ENCODE measurements at places on chromosomes 11 and 22.

- DNase-seq = no peak
Observed at GRCh38 chr11:80914311-80914710, 1473.5 kb upstream of the TENM4 start.

DNA sequence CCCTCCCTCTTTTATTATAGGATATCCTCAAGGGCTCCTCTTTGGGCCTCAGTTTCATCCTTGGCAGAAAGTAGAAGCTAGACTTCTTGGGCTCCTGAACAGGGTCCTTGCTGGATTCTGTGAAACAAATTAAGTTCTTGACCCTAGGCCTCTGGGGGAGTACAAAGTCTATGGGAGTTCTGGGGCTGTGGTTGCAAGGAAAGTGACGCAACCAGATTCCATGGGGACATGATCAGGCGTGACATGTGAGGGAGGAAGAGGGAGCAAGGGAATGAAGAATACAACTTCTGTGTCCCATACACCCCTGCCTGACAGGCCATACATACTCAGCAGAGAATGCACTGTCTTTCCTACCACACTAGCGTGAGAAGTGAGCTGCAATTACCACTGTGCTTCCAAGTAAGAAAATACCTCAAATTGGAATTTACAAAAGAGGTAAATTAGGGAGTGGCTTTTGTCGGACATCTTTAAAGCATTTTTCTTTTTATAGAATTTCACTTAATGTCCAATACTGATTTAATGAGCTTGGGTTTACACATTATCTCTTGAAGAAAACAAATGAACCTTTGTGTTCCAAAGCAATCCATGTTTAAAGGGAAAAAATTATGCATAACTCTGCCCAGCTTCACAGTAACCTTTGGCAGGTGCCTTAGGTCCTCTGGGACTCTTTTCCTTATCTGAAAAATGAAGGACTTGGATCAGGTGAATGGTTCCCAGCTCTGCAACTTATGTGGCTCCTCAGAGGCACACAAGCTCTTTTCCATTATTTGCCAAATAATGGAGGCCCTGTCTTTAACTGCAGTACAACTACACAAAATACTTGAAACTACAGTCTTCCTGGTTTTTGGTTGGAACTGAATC is 38.9 kb downstream of the LIMK2 start:
- no peak for DNase-seq

DNA sequence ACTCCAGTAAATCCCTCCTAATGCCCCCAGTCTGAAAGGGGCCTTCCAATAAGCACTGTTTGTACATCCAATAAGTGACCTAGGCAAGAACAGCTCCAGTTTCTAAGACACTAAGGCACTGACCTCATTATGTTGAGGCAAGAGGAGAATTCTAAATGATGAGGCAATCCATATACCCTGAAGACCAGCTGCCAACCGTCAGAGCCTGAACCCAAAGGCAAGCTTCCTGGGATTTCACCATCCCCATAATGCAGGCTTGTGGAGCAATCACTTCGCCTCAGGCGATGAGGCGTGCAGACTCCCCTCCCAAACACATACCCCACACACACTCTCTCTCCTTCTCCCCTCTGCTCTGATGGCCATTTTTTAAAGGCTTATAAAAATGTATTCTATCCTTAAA is 49.5 kb downstream of the LGR4 start:
- DNase-seq = no peak

DNA sequence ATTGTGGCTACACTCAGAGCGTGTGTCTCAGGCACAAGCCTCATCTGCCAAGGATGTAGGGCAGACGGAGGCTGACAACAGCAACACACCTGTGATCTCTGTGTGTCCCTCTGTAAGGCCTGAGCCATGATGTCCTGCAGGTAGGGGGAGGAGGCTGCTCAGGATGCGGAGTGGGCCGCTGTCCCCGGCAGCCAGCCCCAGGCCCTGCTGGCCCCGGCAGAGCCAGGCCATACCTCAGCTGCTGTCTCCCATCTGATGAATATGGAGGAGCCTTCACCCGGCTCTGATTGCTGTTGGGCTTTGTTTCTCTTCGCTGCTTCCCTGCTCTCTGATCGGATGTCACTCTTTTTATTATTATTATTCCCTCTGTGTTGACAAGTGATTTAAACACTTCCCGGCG is 83.6 kb upstream of the NCAM1 start:
- no peak for DNase-seq

- no peak for DNase-seq
Observed at GRCh38 chr11:126596474-126596873, 241.0 kb downstream of the ST3GAL4 start.

- DNase-seq = no peak
Observed at GRCh38 chr11:40273192-40273732, 1186.2 kb downstream of the LRRC4C start.

DNA sequence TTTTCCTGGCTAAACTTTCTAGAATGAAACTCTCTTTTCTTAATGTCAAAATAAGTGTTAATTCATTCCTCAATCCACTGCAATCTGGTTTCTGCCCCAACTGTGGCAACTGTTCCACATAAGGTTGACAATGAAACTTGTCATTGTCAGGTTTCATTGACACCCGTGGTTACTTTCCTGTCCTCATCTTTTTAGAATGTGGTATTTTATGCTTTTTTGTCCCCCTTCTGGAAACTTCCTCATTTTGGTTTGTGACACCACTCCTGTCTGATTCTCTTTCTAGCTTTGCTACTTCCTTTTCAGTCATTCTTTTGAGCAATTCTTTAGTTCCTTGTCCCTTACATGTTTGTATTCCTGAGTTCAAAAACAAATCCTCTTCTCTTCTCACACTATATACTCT is 7.5 kb upstream of the PDE3B start:
- peak; percentile 49 for DNase-seq

DNA sequence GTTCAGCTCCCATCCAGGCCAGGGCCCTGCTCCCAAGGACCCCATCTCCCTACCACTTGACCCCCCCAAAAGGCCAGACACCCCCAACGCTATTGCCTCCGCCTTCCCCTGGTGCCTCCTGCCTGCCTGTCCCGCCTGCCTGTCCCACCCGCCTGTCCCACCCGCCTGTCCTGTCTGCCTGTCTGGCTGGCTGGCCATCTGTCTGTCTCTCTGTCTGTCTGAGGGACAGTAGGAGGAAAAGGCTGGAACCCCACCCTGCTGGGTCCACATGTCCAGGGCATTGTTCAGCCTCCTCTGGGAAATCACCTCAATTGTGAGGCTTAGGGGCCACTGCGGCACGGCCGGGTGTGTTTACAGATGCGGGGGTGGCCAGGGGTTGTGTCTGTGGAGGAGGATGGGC is 25.3 kb upstream of the CBX7 start:
- no peak for DNase-seq

GRCh38 chr11:134643115-134644012 is 231.3 kb upstream of the B3GAT1 start:
- no peak for DNase-seq

DNA sequence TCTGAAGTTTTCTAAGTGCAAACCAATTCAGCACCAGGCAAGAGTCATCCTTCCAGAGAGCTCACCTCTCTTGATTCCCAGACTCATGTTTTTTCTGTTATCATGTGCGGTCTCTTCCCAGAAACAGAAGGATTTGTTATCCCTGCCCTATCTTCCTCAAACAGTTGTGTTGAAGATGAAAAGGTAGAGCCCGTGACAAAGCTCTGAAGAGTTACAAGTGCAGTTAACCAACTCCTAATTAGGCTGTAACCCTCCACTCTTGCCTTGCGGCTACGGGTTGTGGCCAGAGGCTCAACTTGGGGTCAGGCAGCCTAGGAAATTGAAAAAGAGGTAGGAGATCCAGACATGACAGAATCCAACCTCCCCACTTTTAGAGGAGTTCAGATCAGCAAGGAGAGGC is 76.2 kb upstream of the CADM1 start:
- DNase-seq = no peak

DNA sequence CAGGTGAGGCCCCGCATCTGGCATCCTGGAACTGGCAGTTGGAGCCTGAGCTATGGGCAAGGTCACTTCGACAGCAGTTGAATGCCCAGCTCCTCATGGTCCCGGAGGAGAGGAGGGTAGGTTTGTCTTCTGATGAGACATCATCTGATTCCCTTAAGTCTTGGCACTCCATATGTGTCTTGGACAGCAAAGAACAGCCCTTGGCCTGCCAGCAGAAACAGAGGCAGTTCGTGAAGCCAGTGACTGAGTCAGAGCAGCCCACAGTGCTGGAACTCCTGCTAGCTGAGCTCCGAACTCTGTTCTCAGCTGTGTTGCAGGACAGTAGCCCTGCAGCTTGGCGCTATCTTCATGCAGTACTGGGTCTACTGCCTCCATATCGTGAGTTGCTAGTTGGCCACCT is 1.0 kb downstream of the DNHD1 start:
- DNase-seq = no peak

DNA sequence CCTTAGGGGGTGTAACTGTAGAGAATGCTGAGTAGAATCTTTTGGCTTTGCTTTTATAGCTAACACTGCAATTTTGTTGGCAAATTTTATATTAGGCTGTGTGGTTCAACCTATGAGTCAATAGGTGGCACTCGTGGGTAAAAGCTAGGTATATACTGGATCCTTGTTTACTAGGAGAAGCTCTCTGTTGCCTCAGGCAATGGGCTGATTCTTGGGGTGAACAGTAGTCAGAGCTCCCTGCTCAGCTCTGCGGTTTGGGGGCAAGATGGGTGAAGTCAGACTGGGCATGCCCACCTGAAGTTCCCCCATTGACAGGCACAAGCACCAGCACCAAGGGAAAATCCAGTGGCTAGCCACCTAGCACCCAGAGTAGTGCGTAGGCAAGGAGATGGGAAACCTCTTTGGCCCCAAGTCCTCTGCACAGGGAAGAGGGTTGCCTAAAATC is 238.7 kb downstream of the FAM181B start:
- DNase-seq = no peak

DNA sequence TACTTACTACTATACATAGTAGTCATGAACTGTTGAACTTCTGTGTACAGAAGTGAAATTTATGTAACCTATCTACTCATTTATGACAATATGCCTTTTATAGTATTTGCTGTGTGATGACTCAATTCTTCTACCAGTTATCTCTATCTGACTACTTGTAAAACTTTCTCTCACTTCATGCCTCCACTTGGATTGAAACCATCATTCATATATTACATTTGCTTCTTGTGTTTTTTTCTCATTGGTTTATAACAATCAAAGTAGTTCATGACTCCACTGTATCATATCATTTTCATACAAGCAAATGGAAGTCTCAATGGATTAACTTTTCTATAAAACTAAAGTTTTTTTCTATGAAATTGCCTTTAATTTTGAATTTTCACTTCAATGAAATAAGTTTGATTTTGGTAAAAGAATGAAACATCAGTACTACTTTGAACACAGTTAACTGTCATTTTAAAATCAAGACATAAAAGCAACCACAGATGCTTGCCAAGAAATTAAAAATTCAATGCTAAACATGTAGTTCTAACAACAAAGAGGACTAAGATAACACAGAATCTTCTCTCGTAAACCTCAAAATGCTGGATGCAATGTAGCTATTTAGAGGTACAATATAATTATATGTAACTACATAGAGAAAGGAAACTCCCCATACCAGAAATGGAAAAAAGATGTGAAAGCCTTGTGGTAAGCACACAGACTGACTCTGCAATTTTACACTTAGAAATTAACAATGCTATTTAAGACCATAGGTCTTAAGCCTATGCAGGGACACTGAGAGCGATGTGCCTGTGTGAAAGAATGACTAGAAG is 27.6 kb upstream of the EXPH5 start:
- DNase-seq = no peak

GRCh38 chr22:32622004-32622743 is 147.6 kb downstream of the FBXO7 start:
- DNase-seq = no peak

GRCh38 chr11:129191649-129192048 is 476 bp downstream of the ARHGAP32 start:
- DNase-seq = no peak

GRCh38 chr22:49255154-49255553 is 572.5 kb downstream of the BRD1 start:
- no peak for DNase-seq

GRCh38 chr22:41401781-41402648 is 20.3 kb downstream of the TEF start:
- DNase-seq = no peak

- no peak for DNase-seq
Observed at GRCh38 chr11:64523456-64524157, 67.4 kb upstream of the SLC22A12 start.

DNA sequence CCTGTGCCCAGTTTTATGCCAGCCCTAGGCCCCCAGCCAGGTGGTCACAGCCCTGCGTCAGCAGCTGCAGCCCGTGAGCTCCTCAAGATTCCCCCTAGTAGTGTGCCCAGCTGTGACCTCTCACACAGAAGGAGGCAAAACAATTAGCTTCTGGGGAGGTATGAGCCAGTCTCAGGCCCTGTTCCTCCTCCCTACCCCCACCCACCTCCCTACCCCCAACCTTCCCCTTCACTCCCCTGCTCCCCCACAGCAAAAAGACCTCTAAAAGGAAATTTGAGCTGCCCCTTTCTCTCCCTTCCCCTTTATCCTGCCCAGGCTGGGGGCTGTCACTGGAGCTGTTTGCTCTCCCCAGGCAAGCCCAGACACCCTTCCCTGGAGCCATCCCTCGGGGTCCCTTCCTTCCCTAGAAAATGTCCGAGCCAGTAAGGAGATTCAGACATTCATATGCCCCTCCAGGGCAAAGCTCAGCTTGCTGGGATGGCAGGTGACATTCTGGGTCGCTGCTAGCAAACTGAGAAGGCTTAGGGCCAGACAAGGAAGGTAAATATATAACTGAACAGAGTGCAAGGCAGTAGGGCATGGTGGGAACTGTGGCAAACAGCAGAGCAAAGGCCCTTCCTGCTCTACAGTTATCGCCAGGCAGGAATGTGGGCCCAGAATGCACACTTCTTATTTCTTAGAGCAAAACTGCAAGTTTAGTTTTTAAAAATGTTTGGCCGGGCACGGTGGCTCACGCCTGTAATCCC is 300.2 kb downstream of the MN1 start:
- DNase-seq = no peak

- DNase-seq = no peak
Observed at GRCh38 chr11:128825050-128825784, 41.9 kb downstream of the KCNJ1 start.

DNA sequence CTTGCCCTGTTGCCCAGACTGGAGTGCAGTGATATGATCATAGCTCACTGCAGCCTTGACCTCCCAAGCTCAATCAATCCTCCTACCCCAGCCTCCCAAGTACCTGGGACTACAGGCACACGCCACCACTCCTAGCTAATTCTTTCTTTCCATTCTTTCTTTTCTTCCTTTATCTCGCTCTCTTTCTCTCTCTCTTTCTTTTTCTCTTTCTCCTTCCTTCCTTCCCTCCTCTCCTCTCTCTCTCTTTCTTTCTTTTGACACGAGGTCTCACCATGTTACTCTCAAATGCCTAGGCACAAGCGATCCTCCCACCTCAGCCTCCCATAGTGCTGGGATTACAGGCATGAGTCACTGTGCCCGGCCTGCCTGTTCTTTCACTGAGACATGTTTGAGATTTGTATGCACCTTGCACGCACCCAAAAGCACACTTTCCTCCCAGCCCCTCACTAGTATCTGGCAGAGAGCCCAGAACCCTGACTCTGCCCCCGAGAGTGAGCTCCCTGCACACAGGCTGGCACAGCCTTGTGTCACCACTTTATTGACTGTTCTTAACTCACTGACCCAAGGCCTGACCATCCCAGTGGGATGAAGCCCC is 56.8 kb downstream of the CD6 start:
- peak; percentile 62 for DNase-seq

- no peak for DNase-seq
Observed at GRCh38 chr22:28759861-28760560, 12.5 kb upstream of the CCDC117 start.

All from stimulated activated naive CD8-positive, alpha-beta T cell treated with anti-CD3 and anti-CD28 coated beads, Interleukin-15, amount 100 ng/mL, for 72 hours (primary cell).